Mesothelial cell of epicardium (in vitro differentiated cells): ENCODE measurements at places on chromosomes 3 and 15. TPM values are rescaled to one million over a fixed set of nuclear protein-coding genes. Genes with fewer than 3 reads are reported as not detected.
A peak's percentile ranks its signal among the peaks of the same experiment; 100 is the strongest.

GRCh38 chr15:30984542-30984941, 6.9 kb downstream of the MTMR10 start:
- H3K4me1 ChIP-seq, result peaks cover 20% of the 10 kb centered on the region
- no peak overlapping the region for H3K27ac ChIP-seq
- DNase-seq, result no peak

DNA sequence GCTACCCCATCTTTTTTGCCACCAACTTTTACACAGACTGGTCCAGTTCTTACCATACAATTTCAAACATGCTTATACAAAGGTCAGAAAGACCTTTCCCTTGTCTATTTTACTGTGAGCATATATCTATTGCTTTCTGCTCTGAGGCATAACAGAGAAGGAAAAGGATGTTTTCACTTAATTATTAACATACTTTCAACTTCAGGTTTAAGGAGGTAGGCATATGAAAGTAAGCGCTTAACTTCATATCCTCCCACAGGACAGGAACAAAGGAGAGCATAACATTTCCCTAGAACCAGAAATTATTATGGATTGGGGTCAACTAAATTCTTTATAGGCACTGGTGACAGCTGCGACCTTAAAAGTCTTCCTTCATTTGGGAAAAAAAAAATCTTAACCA, 1.1 kb downstream of the MYEF2 start:
- H3K27ac ChIP-seq, result peak overlapping the region; percentile 98
- H3K4me1 ChIP-seq, result peaks cover 18% of the 10 kb centered on the region
- H3K4me3 ChIP-seq, result peak overlapping the region; percentile 85
- no peak for DNase-seq
- H3K36me3 ChIP-seq, result peaks cover 29% of the 10 kb centered on the region
- no peaks in the 10 kb centered on the region for H3K27me3 ChIP-seq

DNA sequence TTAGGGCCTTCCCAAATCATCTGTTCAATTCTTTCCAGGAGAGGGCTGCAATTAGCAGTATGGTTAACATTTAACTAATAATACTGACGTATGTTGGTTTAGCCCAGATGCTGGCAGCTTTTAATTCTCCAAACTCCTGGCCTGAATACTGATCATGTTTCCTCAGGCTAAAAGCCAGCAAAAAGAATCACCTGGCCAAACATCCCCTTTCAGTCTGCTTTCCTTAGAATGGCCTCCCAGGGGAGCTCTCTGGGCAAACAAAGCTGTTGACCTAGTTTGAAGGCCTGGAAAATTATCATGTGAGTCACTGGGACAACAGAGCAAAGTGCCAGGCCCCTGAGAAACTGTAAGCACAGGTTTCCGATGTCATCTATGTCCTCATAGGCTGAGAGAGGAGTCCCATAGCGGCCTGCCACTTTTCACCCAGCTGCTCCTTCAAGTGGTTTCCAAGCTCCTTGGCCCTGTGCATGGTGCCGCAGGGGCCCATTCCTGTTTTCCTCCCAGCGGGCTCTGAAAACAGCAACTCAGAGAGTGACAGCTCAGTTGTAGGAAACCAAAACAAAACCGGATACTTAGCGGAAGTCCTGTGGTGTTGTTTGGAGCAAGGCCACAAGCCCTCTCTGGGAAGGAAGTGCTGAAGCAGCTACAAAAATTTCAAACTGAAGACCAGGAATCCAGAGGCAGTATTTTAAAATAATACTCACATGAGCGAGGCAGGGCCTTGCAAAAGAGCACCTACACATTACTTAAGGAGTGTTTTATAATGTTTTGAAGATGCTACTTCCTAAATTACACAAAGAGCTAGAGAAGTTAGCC, 36.5 kb upstream of the RAB11A start:
- H3K4me3 ChIP-seq, result no peak overlapping the region
- H3K27me3 ChIP-seq, result no peaks in the 10 kb centered on the region
- no peaks in the 10 kb centered on the region for H3K36me3 ChIP-seq
- H3K4me1 ChIP-seq, result peaks cover 13% of the 10 kb centered on the region

- no peaks in the 10 kb centered on the region for H3K36me3 ChIP-seq
- no peak for DNase-seq
- H3K27me3 ChIP-seq, result peaks cover 49% of the 10 kb centered on the region
- peaks cover 9% of the 10 kb centered on the region for H3K4me1 ChIP-seq
- no peak overlapping the region for H3K27ac ChIP-seq
- H3K4me3 ChIP-seq, result no peak overlapping the region
Measured at GRCh38 chr15:101001796-101002195, 82.6 kb downstream of the LRRK1 start.

GRCh38 chr3:119289404-119289770, 4.8 kb upstream of the ARHGAP31 start:
- H3K36me3 ChIP-seq, result peaks cover 14% of the 10 kb centered on the region
- no peak overlapping the region for H3K4me3 ChIP-seq
- H3K4me1 ChIP-seq, result peaks cover 23% of the 10 kb centered on the region
- no peaks in the 10 kb centered on the region for H3K27me3 ChIP-seq

GRCh38 chr3:121295979-121296378, 249.8 kb downstream of the POLQ start:
- peaks cover under 1% of the 10 kb centered on the region for H3K27me3 ChIP-seq
- no peaks in the 10 kb centered on the region for H3K36me3 ChIP-seq
- no peak overlapping the region for H3K27ac ChIP-seq
- DNase-seq, result no peak

DNA sequence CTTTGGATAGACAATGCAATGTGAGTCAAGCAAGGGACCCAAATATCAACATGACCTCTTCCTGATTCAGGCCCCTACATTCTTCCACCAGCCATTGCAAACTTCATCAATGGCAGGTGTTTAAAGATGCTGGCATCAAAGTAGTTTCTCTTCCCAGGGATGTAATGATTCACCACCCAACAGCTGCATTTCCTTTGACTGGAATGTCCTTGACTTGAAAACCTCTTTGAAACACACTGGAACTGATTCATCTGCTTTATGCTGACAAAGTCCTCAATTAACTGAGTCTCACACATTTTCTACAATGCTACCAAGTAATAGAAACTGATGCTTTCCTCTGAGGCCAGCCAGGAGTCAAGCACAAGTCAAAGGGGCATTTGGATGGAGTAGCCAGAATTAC, 385.5 kb downstream of the GBE1 start:
- no peak for DNase-seq
- no peaks in the 10 kb centered on the region for H3K4me1 ChIP-seq
- no peaks in the 10 kb centered on the region for H3K27me3 ChIP-seq
- H3K36me3 ChIP-seq, result no peaks in the 10 kb centered on the region
- no peak overlapping the region for H3K27ac ChIP-seq

DNA sequence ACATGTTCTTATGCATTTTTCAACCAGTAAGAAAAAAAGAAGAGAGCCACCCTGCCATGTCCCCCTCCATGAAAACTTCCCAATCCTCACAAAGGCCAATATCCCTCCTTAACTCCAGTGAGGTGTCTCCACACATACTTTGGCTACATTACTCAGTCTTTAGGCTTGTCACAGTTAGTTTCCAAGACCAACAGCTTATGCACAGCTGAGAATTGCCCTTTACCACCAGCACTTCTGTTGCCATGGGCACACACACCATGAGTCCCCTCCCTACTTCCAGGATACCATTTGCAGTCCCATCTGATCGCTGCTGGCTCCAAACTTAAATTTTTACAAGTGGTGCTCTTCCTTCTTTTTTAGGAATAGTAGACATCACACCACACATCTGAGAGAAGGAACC, 150.3 kb upstream of the STRIT1 start:
- no peak overlapping the region for H3K27ac ChIP-seq
- H3K4me3 ChIP-seq, result no peak overlapping the region
- H3K27me3 ChIP-seq, result no peaks in the 10 kb centered on the region
- DNase-seq, result no peak
- no peaks in the 10 kb centered on the region for H3K4me1 ChIP-seq

- no peak for DNase-seq
- peaks cover 11% of the 10 kb centered on the region for H3K4me1 ChIP-seq
- H3K27ac ChIP-seq, result no peak overlapping the region
- H3K27me3 ChIP-seq, result no peaks in the 10 kb centered on the region
- no peaks in the 10 kb centered on the region for H3K36me3 ChIP-seq
Measured at GRCh38 chr3:78970656-78971055, 797.1 kb downstream of the ROBO1 start.

GRCh38 chr15:96232335-96232734, 98.2 kb upstream of the NR2F2 start:
- DNase-seq, result no peak
- H3K27me3 ChIP-seq, result no peaks in the 10 kb centered on the region
- no peaks in the 10 kb centered on the region for H3K36me3 ChIP-seq
- no peak overlapping the region for H3K27ac ChIP-seq
- H3K4me1 ChIP-seq, result peaks cover 44% of the 10 kb centered on the region

DNA sequence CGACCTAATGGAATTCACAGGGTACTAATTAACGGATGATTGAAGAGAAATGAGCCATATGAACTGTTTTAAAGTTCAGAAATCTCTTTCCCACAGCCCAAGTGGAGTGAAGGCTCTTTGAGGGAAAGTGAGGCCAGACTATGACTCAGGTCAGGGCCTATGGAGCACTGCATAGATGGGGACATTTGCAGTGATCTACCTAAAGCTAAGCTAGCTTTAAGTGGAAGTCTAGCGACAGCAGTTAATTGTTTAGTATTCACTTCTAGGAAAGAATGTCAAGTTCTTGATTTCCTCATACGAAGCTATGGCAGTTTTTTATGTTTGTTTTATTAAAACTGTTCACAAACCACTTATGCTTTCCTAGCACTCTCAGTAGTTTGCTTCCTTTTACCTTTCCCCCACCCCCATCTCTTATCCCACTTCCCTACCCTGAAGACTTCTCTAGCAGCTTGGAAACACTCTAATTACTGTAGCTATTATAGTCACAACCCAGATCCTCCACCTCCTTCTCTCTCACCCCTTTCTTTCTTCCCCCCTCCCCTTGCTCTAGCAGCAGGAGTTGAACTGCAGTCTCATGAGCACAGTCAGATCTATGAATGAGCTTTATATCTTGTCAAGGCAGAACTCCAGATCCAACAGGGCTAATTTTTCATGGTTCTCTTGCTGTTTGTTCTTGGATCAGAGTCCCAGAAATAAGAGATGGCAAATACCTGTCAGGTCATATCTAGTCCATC, 6.2 kb downstream of the ZNF609 start:
- peaks cover 14% of the 10 kb centered on the region for H3K36me3 ChIP-seq
- H3K27ac ChIP-seq, result peak overlapping the region; percentile 45
- no peaks in the 10 kb centered on the region for H3K27me3 ChIP-seq
- no peak for DNase-seq
- peaks cover 50% of the 10 kb centered on the region for H3K4me1 ChIP-seq
- H3K4me3 ChIP-seq, result no peak overlapping the region

DNA sequence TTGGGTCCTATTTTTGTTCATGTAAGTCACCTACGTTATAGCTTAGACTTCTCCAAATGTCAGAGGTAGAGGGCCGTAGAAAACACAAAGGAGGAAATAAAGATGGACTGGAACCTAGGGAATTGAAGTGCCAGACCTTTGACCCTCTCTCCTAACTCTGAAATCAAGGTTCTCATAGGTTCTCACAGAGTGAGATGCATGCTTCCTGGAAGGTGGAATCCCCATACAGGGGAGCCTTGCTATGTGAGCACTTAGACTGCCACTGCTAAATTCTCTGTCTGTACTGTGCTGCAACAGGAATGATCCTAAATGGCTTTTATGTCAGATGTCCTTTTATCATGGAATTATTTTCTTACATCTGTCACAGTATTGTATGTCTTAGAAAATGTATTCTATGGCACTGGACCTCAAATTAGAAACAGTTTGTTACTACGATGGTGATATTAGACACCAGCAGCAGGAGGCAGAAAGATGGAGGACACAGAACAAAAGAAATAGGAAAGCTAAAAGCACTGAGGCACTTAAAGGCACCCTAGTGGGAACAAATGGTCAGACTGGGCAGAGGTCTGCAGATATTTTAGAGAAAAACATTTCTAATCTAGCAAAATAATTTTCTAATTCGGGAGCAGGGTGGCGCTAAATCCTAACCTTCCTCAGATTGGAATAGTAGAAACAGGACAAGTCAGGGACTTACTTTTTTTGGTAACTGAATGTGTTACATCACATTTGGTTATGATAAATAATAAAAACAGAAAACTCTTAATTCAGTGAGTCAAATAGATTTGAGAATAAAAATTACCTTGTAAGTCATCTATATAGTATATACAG, 60.2 kb upstream of the CDAN1 start:
- no peaks in the 10 kb centered on the region for H3K4me1 ChIP-seq
- peaks cover 14% of the 10 kb centered on the region for H3K36me3 ChIP-seq
- no peak overlapping the region for H3K4me3 ChIP-seq
- H3K27me3 ChIP-seq, result no peaks in the 10 kb centered on the region
- DNase-seq, result no peak

GRCh38 chr3:65793495-65794200, 245.1 kb downstream of the MAGI1 start:
- H3K27me3 ChIP-seq, result no peaks in the 10 kb centered on the region
- H3K27ac ChIP-seq, result peak overlapping the region; percentile 63
- no peaks in the 10 kb centered on the region for H3K36me3 ChIP-seq
- no peak overlapping the region for H3K4me3 ChIP-seq
- no peak for DNase-seq

DNA sequence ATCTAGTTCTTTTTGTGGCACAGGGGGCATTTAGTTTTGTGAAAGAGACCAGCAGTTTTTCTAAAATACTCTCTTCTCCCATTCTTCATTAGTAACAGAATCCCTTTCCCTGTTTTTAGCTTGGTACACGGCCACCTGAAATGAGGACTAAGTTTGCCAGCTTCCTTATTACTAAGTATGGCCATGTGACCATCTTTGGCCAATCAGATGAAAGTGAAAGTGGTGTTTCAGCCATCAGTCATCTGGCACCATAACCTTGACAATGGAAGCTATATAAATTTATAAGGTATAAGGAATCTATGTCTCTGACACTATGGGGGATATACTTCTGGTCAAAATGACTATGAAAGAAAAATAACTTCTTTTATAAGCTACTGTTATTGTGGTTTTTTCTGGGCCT, 570.4 kb downstream of the AGBL1 start:
- no peak overlapping the region for H3K4me3 ChIP-seq
- DNase-seq, result no peak
- no peaks in the 10 kb centered on the region for H3K27me3 ChIP-seq
- H3K27ac ChIP-seq, result no peak overlapping the region
- H3K36me3 ChIP-seq, result no peaks in the 10 kb centered on the region

Gene CCR3
- not detected in 3 replicates for total RNA-seq

Gene CCDC54
- not detected in 3 replicates for total RNA-seq

Gene OTOL1
- not detected in 3 replicates for total RNA-seq

Gene CFAP20DC
- total RNA-seq, result 5.4 to 6.3 TPM (median 6.1 TPM) in 3 replicates

Gene PAK2
- total RNA-seq, result 52.0 to 53.1 TPM (median 52.8 TPM) in 3 replicates

Gene LSAMP
- 30.1 to 34.6 TPM (median 32.3 TPM) in 3 replicates for total RNA-seq

Gene DUOXA2
- not detected in 3 replicates for total RNA-seq

Gene SATB1
- total RNA-seq, result 72.6 to 81.4 TPM (median 76.7 TPM) in 3 replicates

Gene UCN2
- 0.22 to 0.60 TPM (median 0.57 TPM) in 3 replicates for total RNA-seq

Gene SPINT1
- total RNA-seq, result 141 to 152 TPM (median 147 TPM) in 3 replicates

Gene FBXL22
- total RNA-seq, result 0.20 to 0.63 TPM (median 0.55 TPM) in 3 replicates
